KG1 (cell line): ENCODE measurements at places on chromosomes 5 and 9.

DNA sequence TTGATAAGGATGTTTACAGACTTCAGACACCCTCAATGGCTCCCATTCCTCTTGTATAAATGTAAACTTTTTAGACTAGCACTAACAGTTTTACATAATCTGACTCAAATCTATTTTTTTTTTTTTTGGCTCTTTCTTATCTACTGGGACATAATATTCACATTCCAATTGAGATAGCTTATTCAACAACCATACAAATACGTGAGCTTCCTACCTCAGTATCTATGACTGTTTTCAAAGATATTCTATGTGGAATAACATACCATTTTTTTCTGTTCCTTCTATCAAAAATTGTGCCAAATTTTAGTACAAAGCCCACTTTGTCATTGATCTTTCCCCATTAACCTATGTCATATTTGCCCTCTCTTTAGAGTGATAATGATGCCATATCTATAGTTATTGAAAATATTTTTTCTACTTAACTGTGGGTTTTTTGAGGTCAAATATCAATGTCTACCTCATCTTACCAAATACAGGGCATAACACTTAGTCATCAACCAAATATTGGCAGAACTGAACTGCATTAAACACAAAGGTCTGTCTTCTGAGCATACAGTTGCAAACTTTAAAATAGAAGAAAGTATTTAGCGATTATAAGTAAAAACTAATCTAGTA lies 482.6 kb downstream of the PTPRD start:
- DNase-seq, result no peak

DNA sequence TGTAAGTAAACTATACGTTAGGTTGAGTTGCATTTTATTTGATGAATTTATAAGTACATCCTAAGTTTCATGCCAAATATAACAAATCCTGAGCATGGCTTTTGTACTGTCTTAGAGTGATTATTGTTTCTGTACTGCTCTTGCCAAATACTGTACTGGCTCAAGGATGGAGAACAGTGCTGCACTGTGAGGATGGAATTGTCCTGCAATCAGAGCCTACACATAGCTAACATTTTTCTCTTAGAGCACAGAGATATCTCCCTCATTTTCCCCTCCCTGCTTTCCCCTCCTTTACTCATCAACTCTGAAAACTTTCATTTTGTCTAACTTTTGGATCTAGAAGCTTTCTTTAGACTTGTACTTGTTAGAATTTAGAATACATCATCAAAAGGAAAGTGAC lies 28.3 kb downstream of the LRRC70 start:
- DNase-seq, result no peak

DNA sequence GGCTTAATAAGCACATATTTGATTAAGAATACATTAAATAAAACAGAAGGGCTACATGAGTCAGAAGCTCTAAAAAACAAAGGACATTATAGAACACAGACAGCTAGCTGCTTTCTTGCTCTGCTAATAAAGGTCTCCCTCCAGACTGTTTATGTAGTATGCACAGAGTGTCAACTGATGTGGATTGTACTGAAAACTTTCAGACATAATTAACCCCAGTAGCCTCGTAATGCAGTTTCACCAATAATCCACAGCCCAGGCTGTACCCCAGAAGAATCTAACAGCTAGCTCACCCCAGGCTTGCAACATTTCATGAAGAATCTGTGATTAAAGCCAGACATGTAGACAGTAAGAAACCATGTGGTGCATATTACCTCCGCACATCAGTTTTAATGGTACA lies 30.8 kb downstream of the FGF10 start:
- DNase-seq, result no peak

GRCh38 chr5:169160405-169160901 lies 140.5 kb downstream of the SLIT3 start:
- no peak for DNase-seq

GRCh38 chr9:3528451-3528850 lies 2.6 kb upstream of the RFX3 start:
- DNase-seq, result peak; percentile 29

DNA sequence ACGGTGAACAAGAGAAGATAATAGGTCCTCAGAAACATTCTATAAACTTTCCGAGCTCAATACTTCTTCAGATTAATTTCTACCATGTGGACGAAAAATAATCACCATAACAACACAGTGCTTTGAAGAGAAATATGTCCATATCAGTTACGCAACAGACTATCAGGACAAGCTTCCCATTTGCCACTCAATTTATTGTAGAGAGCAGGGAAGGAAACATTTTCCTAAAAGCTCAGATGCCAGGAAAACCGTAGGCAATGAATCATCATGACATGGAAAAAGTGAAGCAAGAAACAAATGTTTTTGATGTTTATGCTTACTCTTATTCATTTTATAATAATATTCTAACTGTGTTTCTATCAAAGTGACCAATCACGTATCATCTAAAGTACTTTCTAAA lies 87.6 kb downstream of the S1PR3 start:
- DNase-seq, result no peak

DNA sequence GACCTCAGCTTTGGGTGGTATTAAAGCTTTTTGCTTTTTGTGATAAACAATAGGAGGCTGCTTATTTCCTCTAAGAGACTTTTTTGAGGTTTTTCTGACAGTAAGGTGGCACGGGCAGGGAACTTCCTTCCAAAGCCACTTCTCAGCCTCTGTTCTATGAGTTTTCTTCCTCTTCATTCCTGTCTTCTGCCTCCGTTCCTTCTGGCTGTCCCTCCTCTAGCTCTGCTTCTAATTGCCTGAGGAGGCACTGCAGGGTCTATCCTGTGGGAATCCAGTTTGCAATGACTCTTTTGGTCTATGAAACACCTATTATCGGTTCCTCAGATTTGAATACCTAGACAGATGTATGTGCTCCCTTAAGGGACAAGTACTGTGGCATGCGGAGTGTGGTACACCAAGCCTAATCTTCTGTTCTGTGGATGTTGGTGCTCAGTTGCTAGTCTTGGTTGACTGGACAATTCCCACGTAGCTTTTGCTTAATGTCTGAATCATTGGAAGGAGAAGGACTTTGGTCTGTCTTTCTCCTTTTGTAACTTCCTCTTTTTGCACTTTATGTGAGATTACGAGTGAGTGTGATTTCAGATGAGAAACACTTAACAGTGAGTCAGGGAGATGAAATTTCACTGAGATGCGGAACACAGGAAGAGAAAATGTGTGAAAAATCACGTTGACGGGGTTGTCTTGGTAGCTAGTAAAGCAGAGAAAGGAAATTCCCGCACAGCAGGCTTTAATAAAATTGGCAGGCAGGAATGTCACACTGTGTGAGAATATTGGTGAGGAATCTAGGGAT lies 305.2 kb downstream of the EFNA5 start:
- DNase-seq, result no peak

DNA sequence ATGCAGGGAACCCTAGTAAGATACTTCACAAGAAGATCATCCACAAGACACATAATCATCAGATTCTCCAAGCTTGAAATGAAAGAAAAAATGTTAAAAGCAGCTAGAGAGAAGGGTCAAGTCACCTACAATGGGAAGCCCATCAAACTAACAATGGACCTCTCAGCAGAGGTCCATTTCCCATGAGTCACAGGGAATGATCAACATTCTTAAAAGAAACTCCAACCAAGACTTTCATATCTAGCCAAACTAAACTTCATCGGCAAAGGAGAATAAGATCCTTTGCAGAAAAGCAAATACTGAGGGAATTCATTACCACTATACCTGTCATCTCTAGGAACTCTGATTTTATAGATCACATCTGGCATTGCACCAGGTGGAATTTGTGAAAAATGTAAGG lies 52.9 kb upstream of the SPATA31E1 start:
- DNase-seq, result no peak

DNA sequence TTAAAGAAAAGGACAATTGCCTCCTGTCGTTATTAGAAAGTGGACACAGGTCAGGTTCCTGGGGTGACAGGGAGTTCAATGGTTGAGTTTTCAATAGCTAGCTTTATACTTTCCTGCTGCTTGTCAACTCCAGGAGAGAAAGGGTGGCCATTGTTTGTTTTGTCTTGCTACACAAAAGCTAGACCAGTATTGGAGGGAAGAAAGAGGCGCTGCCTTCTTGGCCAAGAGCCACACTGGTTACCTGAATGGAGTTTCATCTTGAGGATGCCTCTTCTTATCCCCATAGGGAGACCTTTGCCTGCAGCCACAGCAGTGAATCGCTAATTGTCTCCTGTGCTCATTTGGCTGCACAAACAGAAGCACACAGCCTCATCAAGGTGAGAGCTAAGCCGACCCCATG lies 279.4 kb upstream of the GRIA1 start:
- no peak for DNase-seq

- no peak for DNase-seq
Measured at GRCh38 chr9:1031951-1032601, 18.1 kb upstream of the DMRT2 start.

DNA sequence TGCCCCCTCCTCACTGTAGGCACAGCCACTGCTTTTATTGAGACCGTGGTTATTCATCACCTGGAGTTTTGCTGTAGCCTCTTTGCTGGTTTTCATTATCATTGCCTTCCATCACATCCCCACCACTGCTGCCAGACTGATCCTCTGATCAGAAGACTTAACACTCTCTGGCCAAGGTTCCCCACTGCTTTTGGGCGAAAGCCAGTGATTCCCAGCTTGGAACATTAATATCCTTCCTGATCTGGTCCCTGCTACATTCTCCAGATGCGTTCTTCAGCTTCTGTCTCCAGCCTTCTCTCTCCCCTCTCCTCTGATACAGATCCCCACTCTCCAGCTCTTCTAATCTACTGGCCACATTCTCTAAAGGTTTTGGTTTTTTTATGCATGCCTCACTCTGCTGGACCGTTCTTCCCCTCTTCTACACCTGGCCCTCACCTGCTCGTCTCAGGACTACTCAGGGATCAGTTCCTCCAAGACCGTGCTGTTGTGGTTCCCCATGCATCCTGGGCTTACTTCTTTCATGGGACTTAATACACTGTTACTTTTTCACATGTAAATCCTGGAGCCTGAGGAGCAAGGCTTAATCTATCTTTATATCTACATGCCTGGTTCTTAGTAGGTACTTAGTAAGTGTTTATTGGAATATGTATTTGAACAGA lies 115.0 kb downstream of the PRKACG start:
- DNase-seq, result no peak

DNA sequence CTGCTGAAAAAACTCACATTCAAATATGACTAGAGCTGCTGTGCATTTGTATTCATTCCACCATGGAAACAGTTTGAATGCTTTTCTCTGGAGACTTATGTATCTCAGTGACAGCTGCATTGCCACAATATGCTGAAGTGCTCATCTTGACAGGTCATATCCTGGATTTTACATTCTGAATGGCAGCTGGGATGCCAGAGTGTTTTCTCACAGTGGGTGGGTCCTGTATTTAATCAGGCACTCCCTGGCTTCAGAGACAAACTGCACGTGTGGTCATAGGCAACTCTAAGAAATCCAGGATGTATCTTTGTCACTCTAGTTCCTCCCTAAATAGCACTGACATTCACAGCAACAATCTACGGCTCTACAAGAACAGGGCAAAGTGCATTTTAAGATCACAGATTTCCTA lies 75.6 kb downstream of the ST8SIA4 start:
- no peak for DNase-seq

- DNase-seq, result no peak
Measured at GRCh38 chr5:149666212-149666852, 63.8 kb upstream of the PPARGC1B start.

GRCh38 chr9:4792054-4792571 lies 631 bp upstream of the RCL1 start:
- no peak for DNase-seq

GRCh38 chr5:4411664-4412063 lies 728.5 kb upstream of the ADAMTS16 start:
- no peak for DNase-seq

- no peak for DNase-seq
Measured at GRCh38 chr5:179464631-179465030, 85.7 kb upstream of the RUFY1 start.

GRCh38 chr9:33404788-33405362 lies 2.5 kb upstream of the AQP7 start:
- DNase-seq, result no peak

GRCh38 chr9:123495731-123496130 lies 139.7 kb downstream of the CRB2 start:
- no peak for DNase-seq

- no peak for DNase-seq
Measured at GRCh38 chr9:89439571-89439970, 58.3 kb downstream of the SEMA4D start.

GRCh38 chr5:73722231-73722630 lies 96.2 kb downstream of the ARHGEF28 start:
- DNase-seq, result no peak

DNA sequence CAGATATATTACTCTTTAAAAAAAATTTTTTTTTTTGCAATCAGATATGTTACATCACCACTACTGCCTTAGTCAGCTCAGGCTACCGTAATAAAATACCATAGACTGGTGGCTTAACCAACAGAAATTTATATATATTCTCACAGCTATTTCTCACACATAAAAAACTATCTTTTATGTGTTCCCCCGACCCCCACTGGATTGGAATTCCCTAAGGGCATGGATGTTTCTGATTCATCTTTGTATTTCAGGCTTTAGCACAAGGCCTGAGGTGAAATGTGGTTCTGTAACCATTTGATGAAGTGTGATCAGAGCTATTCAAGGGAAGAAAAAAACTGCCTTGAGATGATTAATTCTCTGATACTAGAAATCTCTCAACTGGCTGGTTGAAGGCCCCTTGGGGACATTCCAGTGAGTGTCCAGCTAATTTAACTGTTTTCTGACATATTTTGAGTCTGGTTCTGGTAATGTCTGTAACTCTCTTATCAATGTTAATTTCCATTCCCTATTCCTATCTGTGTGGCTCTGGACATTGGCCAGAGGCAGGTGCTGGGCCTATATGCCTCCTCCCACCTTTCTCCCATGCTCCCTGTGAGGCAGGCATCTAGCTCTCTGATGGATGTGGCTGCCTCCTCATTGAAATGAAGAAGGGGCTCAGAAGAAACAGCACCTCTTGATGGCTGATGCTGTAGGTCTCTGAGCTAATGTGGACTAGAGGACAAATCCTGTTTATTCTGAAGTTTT lies 2.5 kb downstream of the CD14 start:
- DNase-seq, result no peak

DNA sequence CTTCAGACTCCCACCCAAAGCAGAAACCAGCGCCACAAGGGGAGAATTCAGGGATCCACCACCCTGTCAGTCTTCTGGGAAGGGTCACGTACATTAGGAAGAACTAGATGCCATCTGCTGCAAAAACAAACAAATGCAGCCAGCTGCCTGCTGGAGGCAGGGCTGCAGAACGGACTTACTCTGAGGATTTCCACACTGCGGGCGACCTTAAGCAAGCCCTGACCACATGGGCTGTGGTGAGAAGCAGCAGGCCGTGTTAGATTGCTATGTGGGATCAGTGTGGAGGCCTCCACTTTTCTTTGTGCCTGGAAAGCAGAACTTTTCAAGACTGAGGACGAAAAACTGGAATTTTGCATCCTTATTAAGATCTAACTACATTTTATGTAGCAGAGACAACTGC lies 13.4 kb upstream of the LTC4S start:
- no peak for DNase-seq

- DNase-seq, result peak; percentile 72
Measured at GRCh38 chr5:138336952-138337684, 948 bp upstream of the FAM53C start.
